ENCODE measurements at places on chromosomes 2 and 18.

- DNase-seq: no peak
These were observed 133.4 kb upstream of the SPATS2L start for GRCh38 chr2:200172944-200173581.

DNA sequence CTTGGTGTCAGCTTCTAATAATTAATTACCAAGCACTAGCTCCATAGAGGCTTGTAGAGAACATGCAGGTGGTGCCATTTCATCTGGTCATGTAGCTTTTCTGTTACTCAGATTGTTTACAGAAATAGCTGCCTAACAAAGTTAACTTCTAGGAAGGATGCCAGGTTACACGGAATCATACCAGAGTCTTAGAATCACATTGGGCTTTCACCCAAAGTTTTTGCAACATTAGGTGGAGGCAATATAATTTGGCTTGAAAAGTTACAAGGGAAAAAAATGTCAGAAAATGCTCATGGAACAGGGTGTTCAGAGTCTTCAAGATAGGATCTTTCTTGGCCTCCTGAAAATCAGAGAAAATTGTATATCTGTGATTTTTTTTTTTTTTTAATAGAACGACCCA lies 135.6 kb downstream of the ARHGAP15 start:
- no peak for DNase-seq

DNA sequence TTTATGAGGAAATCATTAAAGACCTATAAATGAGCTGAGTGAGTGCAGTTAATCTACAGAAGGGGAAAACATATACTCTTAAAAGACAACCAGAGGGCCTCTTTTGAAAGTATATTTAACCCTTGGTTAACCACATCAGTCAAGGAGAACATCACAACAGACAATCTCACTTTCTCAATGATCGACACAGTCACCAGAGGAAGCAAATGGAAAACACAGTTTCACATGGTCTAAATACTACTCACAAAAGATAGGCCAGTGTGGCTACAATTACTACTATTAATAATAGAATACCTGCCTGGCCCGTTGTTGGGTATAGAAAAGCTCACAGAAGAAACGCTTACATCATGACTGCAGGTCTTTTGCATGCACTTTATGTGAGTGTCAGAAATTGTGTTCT lies 426.2 kb downstream of the NCKAP5 start:
- no peak for DNase-seq

- DNase-seq: peak; percentile 58
These were observed 264.3 kb downstream of the PTGR3 start for GRCh38 chr18:74944676-74945075.

DNA sequence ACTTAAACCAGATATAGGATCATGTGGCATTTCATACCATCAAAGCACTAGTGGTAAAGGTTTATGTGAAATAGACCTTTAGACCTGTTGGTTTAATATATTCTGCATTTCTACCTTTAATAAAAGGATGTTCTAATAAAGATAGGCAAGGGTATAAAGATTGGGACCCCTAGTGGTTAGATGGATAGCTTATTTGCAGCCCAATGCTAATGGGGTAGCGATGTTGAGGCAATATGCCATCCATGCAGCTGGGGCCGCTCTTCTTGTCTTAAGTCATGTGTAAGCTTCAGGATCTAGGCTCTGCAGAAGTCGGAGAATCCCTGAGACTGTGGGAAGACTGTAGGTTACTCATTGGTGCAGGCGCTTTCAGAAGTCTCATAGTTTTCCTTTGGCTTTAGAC lies 114.9 kb downstream of the ICOS start:
- no peak for DNase-seq
